Dermis blood vessel endothelial cell (primary cell): ENCODE measurements at places on chromosomes 11 and 22. TPM values are rescaled to one million over a fixed set of nuclear protein-coding genes. Genes with fewer than 3 reads are reported as not detected.
A peak's percentile ranks its signal among the peaks of the same experiment; 100 is the strongest.

GRCh38 chr11:67230406-67230805 is 35.9 kb upstream of the GRK2 start:
- DNase-seq, result no peak

GRCh38 chr11:75493626-75494025 is 32.1 kb downstream of the GDPD5 start:
- DNase-seq, result no peak

DNA sequence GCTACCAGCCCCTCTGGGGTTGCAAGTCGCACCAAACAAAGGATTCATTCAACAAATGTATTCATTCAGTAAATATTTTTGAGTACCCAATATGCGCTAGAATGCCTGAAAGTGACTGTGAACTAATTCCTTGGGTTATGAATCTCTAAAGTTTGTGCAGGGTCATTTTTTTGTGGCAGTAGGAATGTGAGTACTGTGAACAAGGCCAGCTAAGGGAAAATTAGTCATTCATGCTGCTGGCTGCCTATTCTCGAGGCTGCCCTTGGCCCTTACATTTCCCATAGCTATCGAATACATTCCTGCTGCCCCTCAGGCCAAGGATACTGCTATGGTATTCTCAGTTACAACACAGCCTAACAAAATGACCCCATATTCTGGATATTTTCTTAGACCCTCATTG is 141.6 kb downstream of the TRPC6 start:
- no peak for DNase-seq

- no peak for DNase-seq
These were observed 87.7 kb upstream of the NECTIN1 start for GRCh38 chr11:119816660-119817059.

DNA sequence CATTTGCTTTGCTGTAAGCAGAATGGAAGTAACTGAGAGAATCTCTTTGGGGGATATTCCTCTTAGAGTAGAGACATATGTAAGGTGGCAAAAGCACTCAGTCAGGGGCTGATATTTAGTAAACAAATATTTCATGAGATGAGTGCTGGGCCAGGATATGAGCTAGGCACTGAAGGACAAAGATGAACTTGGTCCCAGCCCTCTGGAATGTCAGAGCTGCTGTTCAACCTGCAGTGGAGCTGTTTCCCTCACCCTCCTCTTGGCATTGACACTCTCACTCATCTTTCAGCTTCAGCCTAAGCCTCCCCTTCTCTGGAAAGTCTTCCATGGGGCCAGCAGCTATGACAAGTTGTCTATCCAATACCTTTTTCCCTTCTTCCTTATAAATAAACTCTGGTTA is 22.2 kb downstream of the RASSF10 start:
- no peak for DNase-seq

GRCh38 chr11:74282421-74282820 is 29.0 kb downstream of the P4HA3 start:
- no peak for DNase-seq

DNA sequence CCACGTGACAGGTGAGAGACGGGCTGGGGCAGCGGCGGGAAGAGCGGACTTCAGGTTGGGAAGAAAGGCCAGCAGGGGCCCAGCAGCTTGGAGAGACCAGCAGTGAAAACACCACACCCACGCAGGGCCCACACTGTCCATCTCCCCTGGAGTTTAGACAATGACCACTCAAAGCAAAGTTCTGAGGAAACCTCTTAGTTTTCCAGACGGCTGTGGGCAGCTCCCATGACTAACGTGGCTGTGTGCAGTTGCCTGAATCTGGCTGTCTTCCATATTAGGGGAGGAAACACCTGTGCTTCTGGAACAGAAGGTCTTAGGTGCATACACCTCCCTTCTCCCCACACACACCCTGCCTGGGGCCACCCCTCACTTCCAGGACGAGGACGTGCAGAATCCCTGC is 70.6 kb upstream of the TTLL12 start:
- peak; percentile 93 for DNase-seq

- DNase-seq, result no peak
These were observed 105.4 kb downstream of the RELT start for GRCh38 chr11:73481626-73482025.

- DNase-seq, result no peak
These were observed 41.0 kb downstream of the CSF2RB start for GRCh38 chr22:36954251-36955014.

DNA sequence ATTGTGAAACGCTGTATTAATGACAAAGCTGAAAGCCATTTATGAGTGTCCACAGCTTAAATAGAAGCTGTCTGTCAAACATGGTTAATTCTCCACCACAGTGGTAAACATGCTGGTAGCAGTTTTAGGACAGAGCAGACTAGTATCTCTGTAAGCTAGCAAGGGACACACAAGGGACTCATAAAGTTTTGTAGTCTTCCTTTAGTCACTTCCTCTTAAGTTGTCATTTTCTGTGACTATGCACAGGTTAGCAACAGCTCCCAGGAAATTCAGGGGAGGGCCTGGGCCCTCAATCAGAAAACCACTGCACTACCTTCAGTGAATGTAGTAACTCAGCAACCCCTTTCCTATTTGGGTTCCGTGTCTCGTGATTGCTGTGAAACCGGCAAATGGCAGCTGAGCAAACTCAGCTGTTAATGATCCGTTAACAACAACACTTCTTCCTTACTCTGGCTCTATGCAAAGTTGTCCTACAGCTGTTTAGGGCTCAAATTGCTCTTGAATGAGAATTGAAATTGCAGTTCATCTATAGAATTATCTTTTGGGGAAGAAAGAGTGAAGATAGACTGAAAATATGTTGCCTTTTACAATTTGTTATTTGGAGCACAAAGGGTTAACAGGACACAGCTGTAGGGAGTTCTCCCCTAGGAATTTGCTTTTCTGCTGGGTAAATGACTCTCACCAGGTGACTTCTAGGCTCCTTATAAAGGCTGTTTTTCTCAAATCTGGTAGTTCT is at the start of gene MMP26:
MMP26 (plus strand) TSS at position 731 of the 736 bp plus-strand sequence.
- DNase-seq, result no peak

- DNase-seq, result peak; percentile 16
These were observed 36.2 kb downstream of the IGHMBP2 start for GRCh38 chr11:68939583-68940555.

DNA sequence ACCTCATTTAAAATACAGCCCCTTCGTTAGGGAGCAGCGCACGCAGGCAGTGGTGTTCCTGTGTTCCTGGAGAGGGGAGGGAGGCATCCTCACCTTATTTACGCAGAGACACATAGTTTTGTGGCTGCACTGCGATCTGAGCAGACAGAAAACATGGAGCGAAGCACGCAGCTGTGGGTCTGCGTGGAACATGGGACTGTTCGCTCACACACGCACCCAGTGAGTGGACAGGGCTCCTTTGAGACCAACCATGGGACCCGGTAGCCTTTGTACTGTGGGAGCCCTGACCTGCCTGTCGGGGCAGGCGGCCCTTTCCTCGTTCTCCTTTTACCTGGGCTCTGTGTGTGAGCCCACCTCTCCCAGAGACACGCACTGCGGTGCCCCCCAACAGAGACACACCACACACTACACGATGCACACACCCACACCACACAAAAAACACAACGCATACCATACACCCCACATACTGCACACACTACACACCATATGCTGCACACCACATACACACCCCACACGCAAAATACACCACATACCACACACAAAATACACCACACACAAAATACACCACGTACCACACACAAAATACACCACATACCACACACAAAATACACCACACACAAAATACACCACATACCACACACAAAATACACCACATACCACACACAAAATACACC is 1245.7 kb downstream of the BRD1 start:
- no peak for DNase-seq

GRCh38 chr22:23385678-23386631 is 194.1 kb downstream of the IGLL1 start:
- peak; percentile 92 for DNase-seq

GRCh38 chr11:76524461-76524860 is 79.6 kb downstream of the EMSY start:
- DNase-seq, result no peak

GRCh38 chr11:116177521-116178210 is 595.1 kb downstream of the BUD13 start:
- DNase-seq, result no peak

- peak; percentile 37 for DNase-seq
These were observed 1.2 kb downstream of the DGCR2 start for GRCh38 chr22:19120829-19121630.

DNA sequence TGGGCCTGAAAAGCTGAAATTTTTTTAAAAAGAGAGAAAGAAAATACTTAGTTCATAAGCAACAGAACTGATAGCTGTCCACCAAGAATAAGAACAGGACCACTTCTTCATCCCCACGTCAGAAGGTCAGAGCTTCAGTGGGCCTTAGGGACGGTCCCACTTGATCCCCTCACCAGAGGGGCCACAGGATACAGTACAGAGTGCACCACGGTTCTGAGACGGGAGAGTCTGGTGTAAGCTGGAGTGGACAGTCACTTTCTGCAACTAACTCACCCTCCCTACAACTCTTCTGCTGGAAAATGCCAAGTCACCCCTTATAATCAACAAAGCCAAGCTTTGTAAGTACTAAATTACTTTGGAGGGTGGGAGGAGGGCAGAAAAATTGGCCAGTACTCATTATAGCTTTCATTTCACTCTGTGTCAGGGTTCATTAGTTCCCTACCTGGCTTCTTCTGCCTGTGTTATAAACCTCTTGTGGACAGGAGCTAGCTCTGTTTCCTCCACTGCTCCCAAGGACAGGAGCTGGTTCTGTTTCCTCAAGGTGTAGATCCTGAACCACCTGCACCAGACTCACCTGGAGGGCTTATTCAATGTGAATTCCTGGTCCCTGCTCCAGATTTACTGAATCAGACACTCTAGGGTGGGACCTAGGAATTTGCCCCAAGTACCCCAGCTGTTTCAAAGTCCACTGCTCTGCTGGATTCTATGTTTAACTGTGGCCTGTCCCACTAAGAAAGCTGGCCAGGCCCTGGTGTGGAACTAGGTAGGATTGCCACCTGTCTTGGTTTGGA is 39.6 kb downstream of the SCGB1A1 start:
- no peak for DNase-seq

- no peak for DNase-seq
These were observed 3.7 kb upstream of the HSPA8 start for GRCh38 chr11:123065621-123066020.

- peak; percentile 50 for DNase-seq
These were observed 573 bp downstream of the PPFIA1 start for GRCh38 chr11:70270877-70271648.

- DNase-seq, result no peak
These were observed 61.9 kb downstream of the SMCO4 start for GRCh38 chr11:93481279-93481678.

DNA sequence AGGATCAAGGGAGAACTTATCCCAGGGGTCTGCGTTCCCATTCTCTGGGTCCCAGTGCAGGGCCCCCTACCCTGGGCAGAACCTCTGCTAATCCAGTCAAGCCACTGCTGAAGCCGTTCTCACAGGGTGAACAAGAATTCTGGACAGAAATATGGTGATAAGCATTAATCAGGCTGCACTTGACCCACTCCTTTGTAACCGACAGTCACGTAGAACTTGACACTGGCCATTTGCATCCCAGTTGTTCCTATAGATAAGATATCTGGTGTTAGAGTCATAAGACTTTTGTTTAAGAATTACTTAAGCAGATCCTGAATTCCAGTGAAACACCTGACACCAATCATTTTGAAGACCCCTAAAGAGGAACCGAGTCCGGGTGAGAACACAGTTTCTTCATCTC is 107.5 kb upstream of the THY1 start:
- DNase-seq, result no peak

DNA sequence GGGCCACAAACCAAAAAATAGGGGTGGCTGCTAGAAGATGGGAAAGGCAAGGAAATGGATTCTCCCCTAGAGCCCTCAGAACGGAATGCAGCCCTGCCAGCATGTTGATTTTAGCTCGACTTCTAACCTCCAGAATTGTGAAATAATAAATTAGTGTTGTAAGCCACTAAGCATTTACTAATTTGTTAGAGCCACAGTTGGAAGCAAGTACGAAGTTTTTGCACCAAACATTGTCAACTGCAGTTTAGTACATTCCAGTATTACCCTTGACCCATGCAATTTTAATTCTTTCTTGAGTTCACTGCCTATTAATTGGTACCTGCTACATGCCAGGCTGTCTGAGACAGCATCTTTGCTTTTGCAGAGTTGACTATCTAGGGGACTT is 32.2 kb downstream of the PARVA start:
- no peak for DNase-seq

DNA sequence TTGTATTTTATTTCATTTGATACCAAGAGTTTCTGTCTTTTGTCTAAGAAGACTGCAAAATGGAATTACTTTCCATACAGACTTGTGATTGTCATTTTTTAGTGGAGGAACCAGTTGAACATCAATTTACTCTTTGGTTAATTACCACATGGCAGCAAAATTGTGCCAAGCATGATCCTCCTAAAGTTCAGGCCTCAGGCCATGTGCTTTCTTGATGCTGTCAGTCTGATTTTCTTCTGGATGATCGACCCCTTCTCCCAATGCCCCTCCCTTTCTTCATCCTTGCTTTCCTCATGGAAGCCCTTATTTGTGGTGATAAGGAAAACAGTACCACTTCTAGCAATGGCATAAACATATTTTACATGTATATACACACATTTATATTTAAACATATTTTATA is 76.2 kb downstream of the SVIP start:
- DNase-seq, result no peak

DNA sequence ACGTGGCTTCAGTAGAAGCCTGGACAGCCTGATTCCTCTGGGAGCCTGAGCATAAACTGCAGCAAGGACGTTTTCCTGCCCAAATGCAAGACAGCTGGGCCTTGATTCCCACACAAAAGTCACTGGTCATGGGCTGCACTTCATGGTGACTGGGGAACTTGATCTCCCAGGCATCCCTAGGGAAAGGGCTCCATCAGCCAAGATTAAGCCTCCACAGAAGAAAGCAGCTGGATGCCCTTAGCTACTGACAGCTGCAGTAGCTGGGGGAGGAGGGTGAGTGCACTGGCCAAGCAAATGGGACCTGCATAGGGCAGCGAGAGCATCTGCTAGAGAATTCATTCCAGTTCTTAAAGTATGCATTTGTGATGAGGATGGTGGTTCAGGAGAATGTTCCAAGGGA is 267.4 kb upstream of the ISX start:
- DNase-seq, result no peak

PRR33 gene
- not detected in 2 replicates for total RNA-seq

SLC25A1 gene
- 87.3 and 175 TPM in 2 replicates for total RNA-seq

BLID gene
- 0.79 TPM in 1 of 2 replicates, not detected in the other for total RNA-seq

SUSD2 gene
- 0.34 and 0.60 TPM in 2 replicates for total RNA-seq

SPDYC gene
- total RNA-seq, result not detected in 2 replicates

MOGAT2 gene
- total RNA-seq, result not detected in 2 replicates

LRRC75B gene
- 3.4 and 6.3 TPM in 2 replicates for total RNA-seq

UVRAG gene
- 75.3 and 98.2 TPM in 2 replicates for total RNA-seq

DSCAML1 gene
- total RNA-seq, result under 0.01 TPM in 1 of 2 replicates, not detected in the other

DLG2 gene
- 0.17 and 0.51 TPM in 2 replicates for total RNA-seq

ZBTB16 gene
- total RNA-seq, result 23.1 and 34.7 TPM in 2 replicates

CHCHD10 gene
- total RNA-seq, result 2.6 and 9.6 TPM in 2 replicates

DCHS1 gene
- 61.8 and 81.7 TPM in 2 replicates for total RNA-seq

OR8U1 gene
- total RNA-seq, result not detected in 2 replicates

DUSP8 gene
- total RNA-seq, result 0.37 and 1.2 TPM in 2 replicates

MN1 gene
- total RNA-seq, result 0.34 and 0.47 TPM in 2 replicates

ZNF280B gene
- total RNA-seq, result 0.68 and 0.93 TPM in 2 replicates

PHOX2A gene
- not detected in 2 replicates for total RNA-seq

F2 gene
- not detected in 2 replicates for total RNA-seq

KREMEN1 gene
- 0.56 and 0.68 TPM in 2 replicates for total RNA-seq

OR2AG2 gene
- not detected in 2 replicates for total RNA-seq

OR2AG1 gene
- not detected in 2 replicates for total RNA-seq

MTCH2 gene
- 104 and 133 TPM in 2 replicates for total RNA-seq
